ENCODE measurements at places on chromosomes 7 and 10. TPM values are rescaled to one million over a fixed set of nuclear protein-coding genes. Genes with fewer than 3 reads are reported as not detected.

The AQP1 gene
- 1.7 TPM for total RNA-seq

DNA sequence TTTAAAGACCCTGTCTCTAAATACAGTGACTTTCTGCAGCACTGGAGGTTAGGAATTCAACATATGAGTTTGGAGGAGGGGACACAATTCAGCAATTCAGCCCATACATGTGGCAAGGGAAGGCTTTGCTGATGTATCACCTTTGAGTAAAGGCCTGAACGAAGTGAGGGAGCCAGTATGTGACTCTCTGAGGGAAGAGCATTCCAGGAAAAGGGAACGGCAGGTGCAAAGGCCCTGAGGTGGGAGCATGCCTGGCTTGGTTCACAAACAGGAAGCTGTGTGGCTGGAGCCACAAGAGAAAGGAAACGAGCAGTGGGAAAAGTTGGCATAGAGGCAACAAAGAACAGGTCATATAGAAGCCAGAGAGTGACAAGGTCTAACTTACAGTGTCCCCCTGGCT lies 72.9 kb downstream of the MTPN start:
- no peak for DNase-seq

DNA sequence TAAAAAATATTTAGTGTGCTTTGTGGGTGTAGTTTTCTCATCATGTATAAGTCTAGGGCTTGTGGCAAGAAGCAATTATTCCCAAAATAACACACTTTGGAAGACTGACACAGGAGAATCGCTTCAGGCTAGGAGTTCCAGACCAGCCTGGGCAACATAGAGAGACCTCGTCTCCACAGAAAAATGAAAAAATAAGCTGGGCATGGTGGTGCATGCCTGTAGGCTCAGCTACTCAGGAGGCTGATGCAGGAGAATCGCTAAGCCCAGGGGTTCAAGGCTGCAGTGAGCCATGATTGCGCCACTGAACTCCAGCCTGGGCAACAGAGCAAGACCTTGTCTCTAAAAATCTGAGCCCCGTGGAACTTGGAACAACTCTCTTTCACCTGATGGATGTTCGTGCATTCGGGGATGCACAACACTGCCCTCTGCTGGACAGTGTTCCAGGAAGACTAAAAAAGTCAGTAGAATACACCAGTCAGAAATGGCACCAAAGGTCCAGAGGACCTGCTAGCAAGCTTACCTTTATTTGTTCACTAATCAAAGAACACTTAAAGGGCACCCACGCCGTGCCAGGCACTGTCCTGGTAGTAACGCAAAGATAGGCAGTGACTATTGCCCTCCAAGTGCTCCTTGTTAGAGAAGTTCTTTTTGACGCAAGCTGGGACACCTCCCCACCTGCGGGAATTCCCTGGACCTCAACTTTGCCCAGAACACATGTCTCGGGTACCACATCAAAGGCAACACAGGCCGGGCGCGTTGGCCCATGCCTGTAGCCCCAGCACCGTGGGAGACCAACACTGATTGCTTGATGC lies 81.9 kb upstream of the CALN1 start:
- peak; percentile 52 for DNase-seq

The ELMO1 gene
- 36.5 TPM for total RNA-seq

DNA sequence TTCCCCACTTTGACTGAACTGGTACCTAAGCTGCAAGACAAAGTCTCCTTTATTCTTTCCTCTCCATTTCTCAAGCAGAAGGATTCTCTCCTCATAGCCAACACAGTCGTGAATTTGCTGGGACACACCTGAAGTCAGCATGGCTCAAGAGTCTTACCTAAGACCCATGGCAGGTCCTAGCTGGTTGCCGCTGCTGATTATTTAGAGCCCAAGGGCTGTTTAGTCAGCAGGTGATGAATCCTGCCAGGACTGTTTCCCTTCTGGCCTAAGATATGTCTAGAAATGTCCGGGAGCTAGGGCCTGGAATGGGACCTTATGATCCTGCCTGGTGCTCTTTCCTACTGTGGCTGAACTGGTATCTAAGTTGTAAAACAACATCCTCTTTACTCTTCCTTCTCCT lies 82.8 kb downstream of the AHCYL2 start:
- no peak for DNase-seq

GRCh38 chr7:102883098-102883860 lies 29.5 kb upstream of the LRRC17 start:
- DNase-seq: no peak
